ENCODE measurements at places on chromosomes 7 and 10. TPM values are rescaled to one million over a fixed set of nuclear protein-coding genes. Genes with fewer than 3 reads are reported as not detected.

Gene PDK4
- 4.8 TPM for total RNA-seq

DNA sequence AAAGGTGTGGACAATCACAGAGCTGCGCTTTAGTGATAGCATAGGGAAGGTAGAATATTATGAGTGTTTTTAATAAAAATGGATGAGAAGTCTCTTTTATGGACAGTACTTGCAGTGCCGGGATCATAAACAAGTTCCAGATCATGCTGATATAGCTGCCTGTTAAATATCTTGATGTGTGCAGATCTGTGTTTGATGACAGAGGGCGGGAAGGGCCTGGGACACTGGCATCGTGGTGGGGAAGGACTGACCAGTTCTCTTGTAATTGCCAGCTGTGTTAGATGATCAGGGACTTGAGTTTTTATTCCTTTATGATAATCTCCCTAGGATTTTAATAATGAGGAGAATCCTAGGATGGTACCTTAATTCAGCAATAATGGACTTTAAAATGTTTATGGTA lies 14.6 kb downstream of the SND1 start:
- peak overlapping the region; percentile 78 for H3K27ac ChIP-seq
- H3K27me3 ChIP-seq = no peaks in the 10 kb centered on the region
- H3K36me3 ChIP-seq = peaks cover 32% of the 10 kb centered on the region

GRCh38 chr7:114502454-114503254 lies 88.0 kb downstream of the FOXP2 start:
- no peaks in the 10 kb centered on the region for H3K36me3 ChIP-seq
- no peaks in the 10 kb centered on the region for H3K4me1 ChIP-seq
- DNase-seq = no peak
- no peaks in the 10 kb centered on the region for H3K27me3 ChIP-seq
- no peak overlapping the region for H3K4me3 ChIP-seq

DNA sequence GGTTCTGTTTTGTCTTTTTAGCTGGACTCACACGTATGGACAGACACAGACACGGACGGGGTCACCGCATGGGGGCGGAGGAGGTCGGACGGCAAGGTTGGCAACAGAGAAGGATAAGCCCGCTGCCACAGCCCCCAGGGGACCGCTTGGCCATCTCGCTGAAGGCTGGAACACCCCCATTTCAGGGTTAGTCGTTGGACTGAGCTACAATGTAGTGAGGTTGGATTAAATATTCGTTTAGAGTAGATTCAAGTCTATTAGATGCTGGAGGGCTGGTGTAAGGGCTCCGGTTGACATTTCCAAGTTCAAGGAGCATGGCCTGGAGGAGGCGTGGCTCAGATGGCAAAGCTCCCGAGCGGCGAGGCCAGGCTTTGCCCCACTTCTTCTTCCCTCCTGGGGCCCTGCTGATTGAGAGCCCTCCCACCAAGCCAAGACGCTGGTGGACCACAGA lies 35.2 kb downstream of the PPIF start:
- no peaks in the 10 kb centered on the region for H3K27me3 ChIP-seq
- H3K36me3 ChIP-seq = no peaks in the 10 kb centered on the region
- H3K4me3 ChIP-seq = no peak overlapping the region
- no peaks in the 10 kb centered on the region for H3K4me1 ChIP-seq
- H3K27ac ChIP-seq = no peak overlapping the region
- no peak for DNase-seq

DNA sequence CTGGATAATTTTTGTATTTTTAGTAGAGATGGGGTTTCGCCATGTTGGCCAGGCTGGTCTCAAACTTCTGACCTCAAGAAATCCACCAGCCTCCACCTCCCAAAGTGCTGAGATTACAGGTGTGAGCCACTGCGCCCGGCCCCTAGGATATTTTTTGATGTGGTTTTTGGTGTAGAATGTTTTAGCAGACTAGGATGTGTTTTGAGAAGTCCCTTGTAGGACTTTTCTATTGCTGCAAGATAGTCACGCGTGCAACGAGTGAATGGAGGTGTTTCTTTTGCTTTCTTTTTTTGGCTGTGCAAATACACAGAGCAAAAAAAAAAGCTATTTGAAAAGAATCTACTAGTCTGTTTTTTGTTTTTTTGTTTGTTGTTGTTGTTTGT lies 29.8 kb upstream of the KLF6 start:
- H3K27ac ChIP-seq = no peak overlapping the region
- H3K4me3 ChIP-seq = no peak overlapping the region
- H3K36me3 ChIP-seq = no peaks in the 10 kb centered on the region
- no peak for DNase-seq

Gene ABCC2
- total RNA-seq = 132 TPM

GRCh38 chr10:93594518-93594917 lies 6.5 kb downstream of the RBP4 start:
- DNase-seq = no peak
- no peaks in the 10 kb centered on the region for H3K27me3 ChIP-seq
- no peak overlapping the region for H3K27ac ChIP-seq
- no peaks in the 10 kb centered on the region for H3K36me3 ChIP-seq

DNA sequence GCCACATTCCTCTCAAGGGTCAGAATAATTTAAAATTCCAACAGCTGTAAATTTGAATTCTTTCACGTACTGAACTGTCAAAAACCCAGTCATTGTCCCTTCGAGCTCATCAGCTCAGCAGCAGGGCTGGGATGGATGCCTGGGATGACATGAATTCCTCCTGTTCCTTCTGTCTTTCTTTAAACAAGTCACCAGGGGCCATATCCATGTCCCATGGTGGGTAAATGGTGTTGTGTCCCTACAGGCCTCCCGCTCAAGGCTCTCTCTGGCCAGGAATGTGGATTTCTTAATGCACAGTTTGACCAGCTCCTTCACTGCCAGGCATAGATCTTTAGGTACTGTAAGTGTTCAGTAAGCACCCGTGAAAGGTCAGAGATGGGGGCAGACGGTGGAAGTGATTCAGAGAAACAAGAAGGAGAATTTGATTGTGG lies 13.8 kb upstream of the TECPR1 start:
- peak; percentile 67 for DNase-seq
- no peaks in the 10 kb centered on the region for H3K27me3 ChIP-seq
- H3K27ac ChIP-seq = peak overlapping the region; percentile 49
- H3K36me3 ChIP-seq = no peaks in the 10 kb centered on the region

All from PC-9 (cell line).